ENCODE measurements at places on chromosomes 2 and 18. TPM values are rescaled to one million over a fixed set of nuclear protein-coding genes. Genes with fewer than 3 reads are reported as not detected.

DNA sequence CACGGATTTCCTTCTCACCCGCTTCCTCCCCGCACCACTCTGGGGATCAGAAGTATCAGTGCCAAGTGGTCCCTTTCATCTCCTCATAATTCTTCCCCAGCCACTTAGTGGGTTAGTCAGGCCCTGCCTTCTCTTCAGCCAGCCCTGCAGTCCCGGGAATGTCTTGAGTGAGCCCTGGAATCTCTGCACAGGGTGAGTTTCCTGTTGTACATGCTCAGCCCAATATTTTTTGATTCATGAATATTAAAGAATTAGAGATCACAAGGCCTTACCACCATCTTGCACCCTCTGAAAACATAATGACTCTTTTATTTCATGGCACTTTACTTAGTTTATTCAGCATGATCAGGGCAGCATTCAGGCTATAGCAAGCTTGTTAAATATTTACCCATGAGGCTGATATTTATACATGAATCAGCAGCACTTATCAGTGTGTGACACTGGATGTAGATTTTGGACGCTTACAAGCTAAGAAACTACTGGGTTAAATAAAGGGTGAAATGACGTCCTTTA lies 159.4 kb upstream of the FOSL2 start:
- peak; percentile 64 for DNase-seq

DNA sequence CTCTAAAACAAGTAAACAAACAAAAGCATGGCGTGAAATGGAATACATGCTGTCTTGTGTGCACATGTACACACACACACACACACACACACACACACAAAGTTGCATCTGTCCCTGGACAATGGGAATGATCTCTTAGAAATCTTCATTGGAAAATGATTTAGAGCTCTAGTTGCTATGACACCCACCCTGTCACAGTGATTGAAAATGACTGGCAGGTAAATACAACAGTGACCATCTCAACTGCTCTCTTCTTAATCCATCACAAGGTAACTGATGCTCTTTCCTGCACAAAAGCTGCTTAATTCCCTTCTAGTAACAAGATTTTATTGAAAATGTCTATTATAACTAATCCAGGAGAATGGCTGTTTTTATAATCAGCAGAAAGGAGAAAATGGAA lies 1011.7 kb upstream of the GYPC start:
- DNase-seq: no peak

Gene RNPEPL1
- 77.4 TPM for total RNA-seq

Gene INPP5D
- total RNA-seq: 29.6 TPM

- DNase-seq: no peak
Observed at GRCh38 chr2:30899516-30900054, 92.3 kb upstream of the CAPN13 start.

Measured in kidney (tissue), 22 donors.